ENCODE measurements at places on chromosomes 11 and 22.

DNA sequence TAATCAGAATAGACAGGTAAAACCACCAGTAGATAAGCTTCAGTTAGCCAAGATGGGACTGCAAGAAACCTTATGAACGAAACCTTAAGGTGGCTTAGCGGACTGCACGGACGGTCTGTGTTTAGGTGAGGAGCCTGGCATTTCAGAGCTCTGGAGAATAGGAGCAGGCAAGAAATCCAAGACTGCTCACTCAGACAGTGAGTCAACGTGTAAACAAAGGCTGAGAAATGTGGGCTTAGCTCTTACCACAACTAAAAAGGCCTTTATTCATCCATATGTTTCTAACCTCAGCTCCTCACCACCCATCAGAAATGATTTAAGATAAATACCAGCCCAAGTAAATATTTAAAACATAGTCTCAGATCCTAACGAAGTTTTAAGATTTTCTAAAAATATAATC lies 657.7 kb downstream of the OPCML start:
- no peak for DNase-seq

- no peak for DNase-seq
These were observed 192.6 kb downstream of the CASP12 start for GRCh38 chr11:104705490-104706190.

GRCh38 chr22:44025171-44026065 lies 1.3 kb downstream of the PARVB start:
- no peak for DNase-seq

- no peak for DNase-seq
These were observed 1.1 kb downstream of the SYT7 start for GRCh38 chr11:61579676-61580270.

- DNase-seq: no peak
These were observed 20.7 kb downstream of the FZD4 start for GRCh38 chr11:86934582-86934900.

- DNase-seq: no peak
These were observed 23.5 kb upstream of the P2RY2 start for GRCh38 chr11:73194593-73194992.

DNA sequence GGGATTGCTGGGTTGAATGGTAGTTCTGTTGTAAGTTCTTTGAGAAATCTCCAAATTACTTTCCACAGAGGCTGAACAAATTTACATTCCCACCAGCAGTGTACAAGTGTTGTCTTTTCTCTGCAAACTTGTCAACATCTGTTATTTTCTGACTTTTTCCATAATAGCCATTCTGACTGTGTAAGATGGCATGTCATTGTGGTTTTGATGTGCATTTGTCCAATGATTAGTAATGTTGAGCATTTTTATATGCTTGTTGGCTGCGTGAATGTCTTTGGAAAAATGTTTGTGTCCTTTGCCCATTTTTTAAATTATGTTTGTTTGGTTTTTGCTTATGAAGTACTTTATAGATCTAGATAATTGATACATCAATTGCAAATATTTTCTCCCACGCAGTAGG lies 1025.0 kb downstream of the JRKL start:
- DNase-seq: no peak

DNA sequence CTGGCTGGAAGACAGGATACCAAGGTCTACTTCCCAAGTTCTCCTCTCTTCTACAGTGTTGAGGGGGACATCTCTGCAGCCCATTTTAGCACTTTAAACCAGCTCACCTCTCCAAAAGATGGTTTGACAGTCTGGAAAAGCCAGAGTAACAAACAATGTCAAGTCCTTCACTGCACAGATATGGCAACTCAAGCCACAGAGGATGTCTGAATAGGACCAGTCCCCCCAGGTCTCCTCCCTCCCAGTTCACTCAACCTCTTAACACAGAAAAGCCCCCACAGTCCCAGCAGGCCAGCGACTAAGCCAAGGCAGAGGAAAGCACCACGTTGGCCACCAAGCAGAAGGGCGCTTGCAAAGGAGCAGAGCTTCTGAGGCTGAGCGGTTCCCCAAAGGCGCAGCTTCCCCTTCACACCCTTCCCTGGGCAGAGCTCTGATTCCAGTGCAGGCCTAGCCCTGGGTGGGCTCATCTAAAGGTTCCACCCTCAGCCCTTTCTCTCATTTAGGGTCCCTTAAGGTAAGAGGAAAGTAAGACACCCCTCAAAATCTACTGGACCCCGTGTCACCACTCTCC lies 62.7 kb downstream of the PAK1 start:
- DNase-seq: no peak

DNA sequence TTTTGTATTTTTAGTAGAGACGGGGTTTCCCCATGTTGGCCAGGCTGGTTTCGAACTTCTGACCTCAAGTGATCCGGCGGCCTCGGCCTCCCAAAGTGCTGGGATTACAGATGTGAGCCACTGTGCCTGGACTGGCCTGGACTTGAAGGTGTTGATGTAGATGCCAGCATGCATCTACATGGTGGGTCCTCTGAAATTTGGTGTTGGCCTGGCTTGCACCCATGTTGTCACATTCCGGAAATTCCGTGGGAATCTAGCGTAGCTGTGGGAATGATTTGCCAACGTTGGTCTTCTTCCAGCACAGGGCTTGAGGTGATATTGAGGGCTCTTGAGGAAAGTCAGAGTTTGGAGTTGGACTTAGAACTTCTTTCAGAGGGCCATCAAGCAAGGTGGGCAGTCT lies 6.5 kb downstream of the PACS1 start:
- no peak for DNase-seq

DNA sequence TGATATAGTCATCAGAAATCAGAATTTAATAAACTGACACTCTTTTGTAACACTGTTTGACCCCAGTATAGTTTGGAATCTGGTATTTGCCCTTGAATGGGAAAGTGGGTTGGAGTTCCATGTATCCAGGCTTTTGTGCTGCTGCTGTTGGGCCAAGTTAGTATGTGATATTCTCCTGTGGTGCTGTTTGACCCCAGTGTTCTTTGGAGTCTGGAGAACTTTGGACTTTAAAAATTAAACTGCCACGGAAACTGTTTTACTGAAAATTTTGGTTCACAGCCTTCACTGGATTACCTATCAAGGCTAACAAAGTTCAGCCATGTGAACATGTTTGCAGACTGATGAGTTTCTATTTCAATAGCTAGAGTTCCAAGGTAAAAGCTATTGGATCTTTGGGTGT lies 740 bp downstream of the GLYATL1 start:
- DNase-seq: no peak

DNA sequence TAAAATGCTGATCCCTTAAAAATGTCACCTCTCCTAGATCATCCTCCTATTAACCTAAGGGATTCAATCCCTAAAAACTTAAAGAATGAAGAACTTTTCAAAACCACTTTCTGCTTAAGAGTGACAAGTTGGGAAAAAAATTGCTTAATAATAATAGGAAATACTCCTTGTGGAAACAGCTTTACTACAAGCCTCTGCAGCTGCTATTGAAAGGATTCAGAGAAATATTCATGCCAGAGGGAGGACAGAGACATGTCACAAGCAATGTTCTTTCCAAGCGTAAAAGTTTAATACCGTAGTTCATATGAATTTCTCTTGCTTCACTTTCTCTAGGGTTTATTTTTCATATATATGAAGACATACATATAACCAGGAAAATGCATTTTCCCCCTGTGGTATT lies 98.2 kb downstream of the ARHGAP20 start:
- DNase-seq: no peak

- DNase-seq: no peak
These were observed 114.1 kb downstream of the LARGE1 start for GRCh38 chr22:33806191-33806590.

GRCh38 chr22:41687901-41688364 lies 734 bp downstream of the SNU13 start:
- DNase-seq: no peak

GRCh38 chr11:86197448-86197847 lies 47.1 kb upstream of the EED start:
- DNase-seq: no peak

- no peak for DNase-seq
These were observed 21.5 kb upstream of the PARVG start for GRCh38 chr22:44159221-44159620.

DNA sequence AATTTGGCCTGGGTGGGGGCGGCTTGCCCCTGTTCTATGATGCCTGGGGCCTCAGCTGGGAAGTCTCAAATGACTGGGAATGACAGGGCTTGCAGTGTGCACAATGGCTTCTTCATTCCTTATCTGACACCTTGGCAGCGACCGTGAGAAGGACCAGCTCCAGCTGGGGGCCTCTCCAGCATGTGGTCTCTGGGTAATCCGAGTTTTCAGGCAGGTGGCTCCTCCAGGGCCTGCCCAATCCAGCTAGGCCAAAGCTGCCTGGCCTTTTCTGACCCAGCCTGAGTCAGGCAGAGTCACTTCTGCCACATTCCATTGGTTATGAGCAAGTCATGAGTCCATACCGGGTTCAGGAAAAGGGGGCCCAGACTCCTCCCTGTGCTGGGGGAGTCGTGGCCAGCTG lies 646.0 kb downstream of the OPCML start:
- no peak for DNase-seq

GRCh38 chr11:8252388-8252787 lies 11.3 kb downstream of the LMO1 start:
- no peak for DNase-seq

GRCh38 chr11:87007963-87008362 lies 29.8 kb upstream of the TMEM135 start:
- no peak for DNase-seq

DNA sequence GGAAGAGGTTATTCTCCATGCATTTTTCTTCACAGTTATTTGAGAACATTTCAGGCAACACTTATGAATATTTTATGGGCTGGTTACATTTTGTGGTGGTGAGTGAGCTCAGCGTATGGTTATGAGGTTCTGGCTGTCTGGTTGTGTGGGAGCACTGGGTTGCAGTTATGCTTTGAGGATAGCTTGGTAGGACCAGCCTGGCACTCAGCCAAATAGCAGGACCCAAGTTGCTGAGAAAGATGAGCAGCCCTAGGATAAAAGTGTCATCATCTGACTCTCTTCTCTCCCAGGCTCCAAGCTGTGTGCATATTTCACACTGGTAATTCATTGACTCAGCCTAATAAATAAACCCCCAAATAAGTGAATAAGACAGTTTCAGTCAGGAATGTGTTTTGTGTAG lies 8.1 kb upstream of the SRSF8 start:
- no peak for DNase-seq

- no peak for DNase-seq
These were observed 12.1 kb downstream of the GRIA4 start for GRCh38 chr11:105622016-105622415.

- no peak for DNase-seq
These were observed 7.1 kb upstream of the PEX26 start for GRCh38 chr22:18070556-18071306.

- no peak for DNase-seq
These were observed 220.7 kb upstream of the ZBED5 start for GRCh38 chr11:11078344-11079086.

Data from NCI-H1436 (cell line).